ENCODE measurements at places on chromosomes 13 and 19.

- H3K27me3 ChIP-seq = no peaks in the 10 kb centered on the region
- H3K27ac ChIP-seq = no peak overlapping the region
- DNase-seq = no peak
- no peak overlapping the region for H3K4me3 ChIP-seq
Measured at GRCh38 chr19:19068659-19069654, 5.2 kb downstream of the SLC25A42 start.

DNA sequence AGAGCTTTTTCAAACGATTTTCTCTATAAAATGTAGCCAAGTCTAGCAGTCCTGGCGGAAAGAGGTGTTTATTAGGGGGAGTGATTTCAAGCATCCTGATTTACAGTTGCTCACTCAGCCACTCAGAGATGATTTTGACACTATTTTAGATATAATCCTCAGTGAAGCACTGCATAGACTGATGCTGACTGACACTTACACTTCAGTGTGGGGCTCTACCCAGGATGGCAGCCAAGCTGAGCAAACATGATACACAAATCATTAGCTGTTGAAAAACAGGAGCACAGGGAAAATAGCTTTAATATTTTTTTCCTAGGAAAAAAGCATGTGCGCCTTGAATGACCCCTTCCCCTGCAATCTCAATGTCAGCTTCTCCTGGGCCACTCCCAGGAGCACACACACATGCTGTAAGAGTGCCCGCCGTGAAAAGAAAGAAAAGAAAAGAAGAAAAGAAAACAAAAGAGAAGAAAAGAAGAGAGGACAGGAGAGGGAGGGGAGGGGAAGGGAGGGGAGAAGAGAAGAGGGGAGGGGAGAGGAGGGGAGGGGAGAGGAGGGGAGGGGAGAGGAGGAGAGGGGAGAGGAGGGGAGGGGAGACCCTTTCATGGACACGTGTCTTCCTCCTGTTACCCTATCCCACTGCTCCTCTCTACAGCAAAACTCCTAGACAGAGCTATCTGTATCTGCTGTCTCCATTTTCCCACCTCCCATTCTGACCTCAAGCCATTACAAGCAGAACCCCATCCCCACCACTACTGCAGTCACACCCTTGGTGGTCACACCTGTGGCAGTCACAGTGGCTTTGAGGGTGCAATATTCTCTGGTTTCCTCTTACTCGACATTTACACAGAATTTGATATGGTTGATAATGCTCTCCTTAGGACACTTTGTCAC is 36.4 kb downstream of the RCBTB2 start:
- H3K27ac ChIP-seq = peak overlapping the region; percentile 26
- H3K36me3 ChIP-seq = peaks cover 10% of the 10 kb centered on the region
- no peaks in the 10 kb centered on the region for H3K27me3 ChIP-seq
- peaks cover 13% of the 10 kb centered on the region for H3K4me1 ChIP-seq

DNA sequence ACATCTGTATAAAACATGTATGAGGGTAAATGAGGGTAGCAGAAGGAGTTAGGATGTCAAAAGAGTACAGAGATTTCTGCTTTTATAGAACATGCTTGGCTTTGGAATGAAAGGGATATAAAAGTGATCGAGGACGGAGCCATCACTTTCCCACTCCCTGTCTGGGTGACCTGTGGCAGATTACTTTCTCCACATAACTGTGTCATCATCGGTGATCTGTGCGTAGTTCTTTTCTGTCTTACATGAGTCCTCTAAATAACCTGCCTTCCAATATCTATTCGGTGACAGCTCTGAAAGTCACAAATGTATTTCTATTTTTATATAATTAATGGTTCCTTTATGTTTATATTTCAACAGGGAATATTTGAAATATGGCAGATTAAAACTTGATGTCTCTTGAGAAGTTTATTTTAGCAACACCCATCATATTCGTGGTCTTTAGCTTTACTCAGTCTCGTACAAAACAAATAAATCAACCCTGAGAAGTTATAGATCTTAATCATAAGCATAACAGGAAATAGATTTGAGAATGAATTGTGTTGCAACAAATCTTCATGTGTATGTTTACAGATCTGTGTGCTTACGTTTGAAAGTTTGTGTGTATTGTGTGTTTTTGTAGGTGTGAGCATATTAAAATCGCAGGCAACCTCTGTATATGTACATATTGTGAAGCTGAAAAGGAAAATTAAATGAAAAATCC is 1094.3 kb downstream of the EFNB2 start:
- DNase-seq = no peak
- H3K4me3 ChIP-seq = no peak overlapping the region
- H3K4me1 ChIP-seq = peaks cover 37% of the 10 kb centered on the region
- H3K27ac ChIP-seq = peak overlapping the region; percentile 37
- no peaks in the 10 kb centered on the region for H3K36me3 ChIP-seq

DNA sequence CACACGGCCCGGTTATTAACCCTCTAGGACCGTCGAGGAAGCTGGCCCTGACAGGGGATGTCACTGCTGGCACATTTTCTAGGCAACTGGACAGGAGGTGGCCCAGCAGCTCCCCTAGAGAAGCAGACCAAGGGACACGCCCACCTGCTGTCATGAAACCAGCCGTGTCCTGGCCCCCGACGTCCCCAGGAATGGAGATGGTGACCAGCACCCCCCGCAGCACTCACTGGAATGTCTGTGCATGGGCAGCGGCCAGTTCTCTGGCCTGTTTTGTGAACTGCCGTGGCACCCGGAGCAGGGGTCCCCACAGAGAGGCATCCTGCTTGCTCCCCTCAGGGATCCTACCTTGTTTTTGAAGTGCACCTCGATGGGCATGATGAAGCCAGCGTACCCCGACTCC is 17.9 kb downstream of the MLLT1 start:
- H3K4me1 ChIP-seq = peaks cover 6% of the 10 kb centered on the region
- no peak overlapping the region for H3K4me3 ChIP-seq
- DNase-seq = no peak
- H3K36me3 ChIP-seq = peaks cover 29% of the 10 kb centered on the region
- no peaks in the 10 kb centered on the region for H3K27me3 ChIP-seq
- peak overlapping the region; percentile 25 for H3K27ac ChIP-seq

DNA sequence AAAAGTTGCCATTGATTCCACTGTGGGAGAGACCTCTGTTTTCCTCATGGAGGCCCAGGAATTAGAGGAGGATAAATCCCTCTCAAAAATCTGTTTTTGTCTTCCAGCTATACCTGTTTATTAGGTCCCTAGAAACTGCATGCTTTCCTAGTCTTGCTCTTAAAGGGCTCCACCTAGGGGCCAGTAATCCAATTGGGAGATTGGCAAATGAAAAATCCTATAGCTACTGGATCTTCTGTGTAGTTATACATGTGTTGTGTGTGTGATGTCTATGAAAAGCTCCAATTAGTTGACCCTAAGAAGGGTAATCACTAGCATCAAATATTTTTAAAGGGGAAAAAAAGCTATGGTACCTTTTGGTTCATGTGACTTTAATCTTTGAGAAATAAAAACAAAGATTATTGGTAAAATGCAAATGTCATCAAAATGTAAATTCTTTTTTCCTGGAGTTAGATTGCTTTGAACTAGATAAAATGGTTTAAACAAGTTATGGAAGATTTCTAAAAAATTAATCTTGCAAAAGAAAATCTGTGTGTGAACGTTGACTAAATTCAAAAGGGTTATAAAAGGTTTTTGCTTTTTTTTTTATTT is 63.4 kb upstream of the C1QTNF9B start:
- peaks cover 3% of the 10 kb centered on the region for H3K27me3 ChIP-seq
- H3K4me3 ChIP-seq = no peak overlapping the region

GRCh38 chr19:51240866-51241265 is 10.0 kb upstream of the SIGLECL1 start:
- peaks cover 12% of the 10 kb centered on the region for H3K27me3 ChIP-seq
- no peaks in the 10 kb centered on the region for H3K36me3 ChIP-seq
- H3K4me3 ChIP-seq = no peak overlapping the region

GRCh38 chr13:70051531-70051930 is 56.1 kb upstream of the ATXN8OS start:
- H3K4me1 ChIP-seq = no peaks in the 10 kb centered on the region
- H3K4me3 ChIP-seq = no peak overlapping the region
- H3K27me3 ChIP-seq = no peaks in the 10 kb centered on the region

GRCh38 chr13:88507909-88508308 is 836.7 kb downstream of the SLITRK5 start:
- H3K4me1 ChIP-seq = no peaks in the 10 kb centered on the region
- DNase-seq = no peak
- H3K27ac ChIP-seq = no peak overlapping the region
- no peaks in the 10 kb centered on the region for H3K27me3 ChIP-seq
- H3K36me3 ChIP-seq = peaks cover 8% of the 10 kb centered on the region
- H3K4me3 ChIP-seq = no peak overlapping the region

DNA sequence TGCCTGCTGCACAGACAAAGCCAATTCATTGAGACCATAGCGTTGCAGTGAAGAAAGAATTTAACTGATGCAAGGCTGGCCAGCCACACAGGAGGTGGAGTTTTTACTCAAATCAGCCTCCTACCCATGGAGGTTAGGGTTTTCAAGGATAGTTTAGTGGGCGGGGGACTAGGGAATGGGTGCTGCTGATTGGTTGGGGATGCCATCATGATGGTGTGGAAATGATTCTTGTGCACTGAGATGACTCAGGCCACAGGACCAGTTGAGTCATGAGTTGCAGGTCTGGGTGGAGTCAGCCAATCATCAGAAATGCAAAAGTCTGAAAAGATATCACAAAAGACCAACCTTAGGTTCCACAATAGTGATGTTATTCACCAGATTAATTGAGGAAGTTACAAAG is 359.6 kb downstream of the FOXO1 start:
- H3K4me3 ChIP-seq = no peak overlapping the region
- H3K27me3 ChIP-seq = no peaks in the 10 kb centered on the region
- H3K4me1 ChIP-seq = peaks cover 13% of the 10 kb centered on the region

DNA sequence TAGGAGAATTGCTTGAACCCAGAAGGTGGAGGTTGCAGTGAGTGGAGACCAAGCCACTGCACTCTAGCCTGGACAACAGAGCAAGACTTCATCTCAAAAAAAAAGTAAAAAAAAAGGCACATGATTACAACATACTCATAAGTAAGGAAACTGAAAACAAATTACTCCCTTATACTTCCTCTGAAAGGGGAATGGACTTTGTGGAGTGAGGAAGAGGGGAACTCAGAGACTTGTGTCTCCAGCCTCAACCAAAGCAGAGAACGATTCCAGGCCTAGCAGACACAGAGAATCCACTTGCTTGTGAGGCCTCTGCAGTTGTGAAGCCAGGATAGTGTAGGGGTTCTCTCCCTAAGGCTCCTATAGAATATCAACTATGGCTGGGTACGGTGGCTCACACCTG is 4.3 kb upstream of the LATS2 start:
- no peak for DNase-seq
- no peaks in the 10 kb centered on the region for H3K27me3 ChIP-seq
- H3K36me3 ChIP-seq = no peaks in the 10 kb centered on the region
- peaks cover 10% of the 10 kb centered on the region for H3K4me1 ChIP-seq
- no peak overlapping the region for H3K4me3 ChIP-seq

DNA sequence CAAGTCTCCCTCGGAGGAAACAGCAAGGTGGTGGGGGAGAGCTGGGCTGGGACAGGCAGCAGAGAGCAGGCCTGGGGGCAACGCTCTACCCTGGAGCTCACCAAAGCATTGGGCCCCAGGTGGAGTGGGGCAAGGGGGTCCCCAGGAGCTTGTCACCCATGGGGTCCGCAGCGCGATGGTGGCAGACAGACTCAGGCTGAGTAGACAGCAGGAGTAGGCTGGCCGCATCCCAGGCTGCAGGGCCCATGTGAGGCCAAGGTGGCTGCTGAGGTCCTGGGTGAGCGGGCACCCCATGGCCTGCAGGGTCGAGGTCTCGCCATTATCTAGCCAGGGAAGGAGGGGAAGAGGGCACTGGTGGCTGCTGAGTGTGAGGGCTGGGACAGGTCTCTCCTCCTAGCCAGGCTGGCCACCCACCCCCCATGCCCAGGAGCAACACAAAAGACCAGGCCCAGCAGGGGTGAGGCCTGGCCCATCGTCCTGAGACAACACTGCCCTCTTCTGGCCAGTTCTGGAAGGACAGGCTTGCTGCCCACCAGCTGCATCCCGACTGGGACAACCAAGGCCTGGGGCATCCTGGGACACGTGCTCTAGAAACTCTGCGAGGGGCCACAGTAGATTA is 33.1 kb downstream of the CEBPG start:
- peaks cover 2% of the 10 kb centered on the region for H3K36me3 ChIP-seq
- H3K4me3 ChIP-seq = no peak overlapping the region
- H3K4me1 ChIP-seq = peaks cover 5% of the 10 kb centered on the region
- peak; percentile 89 for DNase-seq

- H3K4me1 ChIP-seq = peaks cover 14% of the 10 kb centered on the region
- H3K36me3 ChIP-seq = no peaks in the 10 kb centered on the region
- no peaks in the 10 kb centered on the region for H3K27me3 ChIP-seq
- H3K27ac ChIP-seq = no peak overlapping the region
- H3K4me3 ChIP-seq = no peak overlapping the region
Measured at GRCh38 chr13:29562786-29563438, 32.6 kb downstream of the SLC7A1 start.

GRCh38 chr19:14149509-14149994 is 13.2 kb upstream of the ASF1B start:
- H3K4me3 ChIP-seq = no peak overlapping the region
- DNase-seq = no peak
- H3K27me3 ChIP-seq = no peaks in the 10 kb centered on the region
- peaks cover 13% of the 10 kb centered on the region for H3K36me3 ChIP-seq
- H3K4me1 ChIP-seq = peaks cover 20% of the 10 kb centered on the region

- DNase-seq = peak; percentile 51
- no peaks in the 10 kb centered on the region for H3K36me3 ChIP-seq
- H3K27me3 ChIP-seq = peaks cover 1% of the 10 kb centered on the region
Measured at GRCh38 chr19:41192574-41193429, at the start of gene CYP2S1. Gene CYP2S1, plus strand, starts transcription at chr19:41193219. Its CDS starts 46 bp downstream, at chr19:41193265.

GRCh38 chr19:42052241-42052863 is 17.7 kb downstream of the GRIK5 start:
- no peak overlapping the region for H3K27ac ChIP-seq
- no peak overlapping the region for H3K4me3 ChIP-seq
- peaks cover 21% of the 10 kb centered on the region for H3K36me3 ChIP-seq
- no peaks in the 10 kb centered on the region for H3K27me3 ChIP-seq
- DNase-seq = no peak

GRCh38 chr19:45355910-45356309 is 14.5 kb downstream of the ERCC2 start:
- no peaks in the 10 kb centered on the region for H3K27me3 ChIP-seq
- no peak overlapping the region for H3K4me3 ChIP-seq
- H3K36me3 ChIP-seq = peaks cover 31% of the 10 kb centered on the region
- H3K27ac ChIP-seq = no peak overlapping the region

GRCh38 chr13:66218583-66218982 is 1011.6 kb downstream of the PCDH9 start:
- H3K4me1 ChIP-seq = peaks cover 19% of the 10 kb centered on the region
- peaks cover 3% of the 10 kb centered on the region for H3K36me3 ChIP-seq
- no peaks in the 10 kb centered on the region for H3K27me3 ChIP-seq

DNA sequence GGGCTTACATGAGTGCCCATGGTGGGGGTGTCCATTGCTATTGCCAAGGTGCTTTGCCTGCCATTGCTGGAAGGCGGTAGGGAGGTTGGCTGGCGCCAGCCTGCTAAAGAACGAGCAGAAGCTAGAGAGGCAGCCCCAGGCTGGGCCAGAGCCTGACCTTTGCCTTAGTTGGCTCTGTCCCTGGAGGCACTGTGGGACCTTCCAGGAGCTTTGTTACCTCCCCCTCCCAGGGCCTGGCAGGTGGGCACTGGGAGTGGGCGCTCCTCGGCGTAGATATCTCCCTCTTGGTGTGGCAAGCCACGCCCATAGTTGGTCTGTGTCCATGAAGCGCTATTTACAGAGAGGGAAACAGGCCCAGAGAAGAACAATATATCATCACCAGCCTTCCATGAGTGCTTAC is 2.3 kb upstream of the SLC25A42 start:
- DNase-seq = no peak
- H3K27me3 ChIP-seq = no peaks in the 10 kb centered on the region
- peaks cover 11% of the 10 kb centered on the region for H3K36me3 ChIP-seq
- H3K4me3 ChIP-seq = no peak overlapping the region

GRCh38 chr19:46371371-46371901 is 24.5 kb downstream of the PPP5C start:
- DNase-seq = no peak
- no peak overlapping the region for H3K4me3 ChIP-seq
- H3K36me3 ChIP-seq = peaks cover 11% of the 10 kb centered on the region
- H3K27ac ChIP-seq = no peak overlapping the region
